ENCODE measurements at places on chromosomes 5 and 9.

DNA sequence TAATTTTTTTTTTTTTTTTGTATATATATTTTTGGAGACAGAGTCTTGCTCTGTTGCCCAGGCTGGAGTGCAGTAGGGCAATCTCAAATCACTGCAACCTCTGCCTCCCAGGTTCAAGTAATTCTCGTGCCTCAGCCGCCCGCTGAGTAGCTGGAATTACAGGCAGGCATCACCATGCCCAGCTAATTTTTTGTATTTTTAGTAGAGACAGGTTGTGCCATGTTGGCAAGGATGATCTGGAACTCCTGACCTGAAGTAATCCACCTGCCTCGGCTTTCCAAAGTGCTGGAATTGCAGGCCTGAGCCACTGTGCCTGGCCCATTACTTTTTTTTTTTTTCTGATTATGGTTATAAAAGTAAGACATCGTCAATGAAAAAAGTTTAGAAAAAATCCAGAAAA is 84.0 kb upstream of the LMNB1 start:
- no peak for DNase-seq

GRCh38 chr9:4538621-4539020 is 48.4 kb downstream of the SLC1A1 start:
- no peak for DNase-seq

- DNase-seq, result no peak
These were observed 88.2 kb downstream of the FRMD3 start for GRCh38 chr9:83449983-83450382.

GRCh38 chr5:135266303-135266635 is 132.8 kb downstream of the MACROH2A1 start:
- DNase-seq, result no peak

GRCh38 chr9:21684231-21684630 is 118.2 kb upstream of the MTAP start:
- DNase-seq, result no peak

DNA sequence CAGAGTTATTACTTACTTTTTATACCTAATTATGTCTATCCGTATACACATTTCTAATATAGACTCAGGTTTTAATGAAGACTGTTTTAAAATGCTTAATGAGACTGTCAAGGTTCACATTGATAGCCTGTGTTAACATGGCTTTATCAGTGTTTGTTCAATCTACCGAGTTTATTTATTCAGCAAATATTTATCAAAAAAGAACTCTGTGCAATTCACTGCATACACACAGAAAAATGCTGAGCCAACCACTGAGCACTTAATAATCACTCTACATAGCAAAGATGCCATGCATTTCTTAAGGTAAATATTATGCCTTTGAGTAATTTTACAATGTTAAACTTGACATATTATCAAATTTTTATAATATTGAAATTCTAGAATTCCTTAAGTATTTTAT is 428.2 kb downstream of the ANXA1 start:
- no peak for DNase-seq

DNA sequence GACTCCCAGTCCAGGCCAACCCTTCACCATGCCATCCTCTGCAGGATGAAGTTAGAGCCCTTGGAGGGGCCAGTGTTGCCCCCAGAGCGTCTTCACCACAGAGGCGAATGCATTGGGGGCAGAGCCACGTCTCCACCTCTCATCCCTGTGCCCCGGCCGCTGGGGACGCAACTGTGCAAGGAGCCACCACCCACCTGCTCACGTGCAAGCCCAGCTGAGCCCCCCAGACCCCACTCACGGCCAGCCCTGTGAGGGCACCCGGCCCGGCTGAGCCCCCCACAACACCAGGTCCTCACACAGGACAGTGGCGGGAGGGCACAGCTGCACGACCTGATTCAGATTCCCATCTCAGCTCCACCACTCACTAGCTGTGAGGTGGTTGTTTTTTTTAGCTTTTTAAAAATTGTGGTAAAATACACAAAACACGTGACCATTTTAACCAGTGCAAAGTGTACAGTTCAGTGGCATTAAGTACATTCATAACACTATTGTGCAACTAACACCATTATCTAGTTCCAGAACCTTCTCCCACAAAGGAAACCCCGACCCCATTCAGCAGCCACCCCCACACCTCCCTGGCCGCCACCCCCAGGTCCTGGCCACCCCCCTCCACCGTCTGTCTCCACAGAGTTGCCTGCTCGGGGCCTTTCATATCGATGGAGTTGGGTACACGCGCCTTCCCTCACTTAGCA is 33.5 kb upstream of the UBAC1 start:
- no peak for DNase-seq

- DNase-seq, result no peak
These were observed 659.8 kb upstream of the MEF2C start for GRCh38 chr5:89542736-89543135.

DNA sequence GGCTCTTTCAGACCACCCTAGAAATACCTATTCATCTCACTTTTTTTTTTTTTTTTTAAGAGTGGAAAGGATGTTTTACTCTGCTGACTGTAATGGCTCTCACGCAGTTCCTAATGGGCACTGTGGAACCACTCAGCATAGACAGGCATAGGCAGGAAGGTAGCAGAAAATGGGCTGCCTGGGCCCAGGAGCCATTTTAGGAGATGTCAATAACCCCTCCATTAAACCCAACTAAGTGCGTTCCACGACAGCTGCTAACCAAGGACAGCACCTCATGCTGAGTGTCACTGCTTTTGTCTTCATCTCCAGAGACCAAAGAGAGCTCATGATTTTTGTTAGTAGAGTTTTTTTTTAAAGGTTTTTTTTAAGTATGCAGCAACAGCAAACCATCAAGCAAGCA is 15.3 kb downstream of the MAP1B start:
- no peak for DNase-seq

GRCh38 chr9:21825637-21826036 is 23.2 kb downstream of the MTAP start:
- no peak for DNase-seq

GRCh38 chr9:22170556-22170955 is 161.5 kb upstream of the CDKN2B start:
- no peak for DNase-seq

DNA sequence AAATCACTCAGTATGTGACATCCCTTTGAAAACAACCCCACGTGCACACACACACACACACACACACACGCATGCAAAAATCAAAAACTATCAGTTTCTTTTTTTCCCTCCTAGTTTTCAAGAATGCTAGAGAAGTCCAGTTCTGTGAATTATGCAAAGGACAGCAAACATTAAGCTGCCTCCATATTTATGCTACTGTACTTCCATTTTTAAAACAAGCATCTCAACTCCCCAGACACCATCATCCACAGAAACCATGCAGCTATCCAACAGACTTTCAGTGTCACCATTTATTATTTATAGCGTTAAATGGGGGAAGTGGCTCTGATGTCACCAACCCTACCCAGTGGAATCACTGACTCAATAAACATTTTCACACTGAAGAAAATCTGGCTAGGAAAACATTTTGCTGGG is 1.6 kb downstream of the FBXW11 start:
- DNase-seq, result no peak

DNA sequence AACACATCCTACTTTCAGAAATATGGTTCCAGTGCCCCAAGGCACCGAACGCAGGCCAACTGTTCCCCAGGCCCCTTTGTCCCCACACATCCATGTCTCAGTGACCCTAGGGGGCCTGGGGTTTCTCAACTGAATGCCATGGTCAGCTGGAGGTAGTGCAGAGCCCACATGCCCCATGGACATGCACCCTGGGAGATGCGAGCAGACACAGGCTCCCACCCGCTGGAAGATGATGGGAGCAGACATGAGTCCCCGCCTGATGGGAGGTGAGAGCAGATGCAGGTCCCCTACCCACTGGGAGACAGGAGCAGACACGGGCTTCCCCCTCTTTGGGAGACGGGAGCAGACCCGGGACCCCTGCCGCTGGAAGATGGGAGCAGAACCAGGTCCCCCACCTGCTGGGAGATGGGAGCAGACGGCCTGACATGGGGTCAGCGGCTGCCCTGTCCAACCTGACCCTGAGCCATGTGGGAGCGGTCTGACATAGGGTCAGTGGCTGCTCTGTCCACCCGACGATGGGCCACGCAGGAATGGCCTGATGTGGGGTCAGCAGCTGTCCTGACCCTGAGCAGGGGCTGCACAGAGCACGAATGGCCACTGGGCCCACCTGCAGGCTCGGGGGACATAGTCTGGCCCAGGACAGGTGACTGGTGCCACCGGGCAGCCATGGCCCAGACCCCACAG is 18.4 kb downstream of the ZDHHC11B start:
- no peak for DNase-seq

DNA sequence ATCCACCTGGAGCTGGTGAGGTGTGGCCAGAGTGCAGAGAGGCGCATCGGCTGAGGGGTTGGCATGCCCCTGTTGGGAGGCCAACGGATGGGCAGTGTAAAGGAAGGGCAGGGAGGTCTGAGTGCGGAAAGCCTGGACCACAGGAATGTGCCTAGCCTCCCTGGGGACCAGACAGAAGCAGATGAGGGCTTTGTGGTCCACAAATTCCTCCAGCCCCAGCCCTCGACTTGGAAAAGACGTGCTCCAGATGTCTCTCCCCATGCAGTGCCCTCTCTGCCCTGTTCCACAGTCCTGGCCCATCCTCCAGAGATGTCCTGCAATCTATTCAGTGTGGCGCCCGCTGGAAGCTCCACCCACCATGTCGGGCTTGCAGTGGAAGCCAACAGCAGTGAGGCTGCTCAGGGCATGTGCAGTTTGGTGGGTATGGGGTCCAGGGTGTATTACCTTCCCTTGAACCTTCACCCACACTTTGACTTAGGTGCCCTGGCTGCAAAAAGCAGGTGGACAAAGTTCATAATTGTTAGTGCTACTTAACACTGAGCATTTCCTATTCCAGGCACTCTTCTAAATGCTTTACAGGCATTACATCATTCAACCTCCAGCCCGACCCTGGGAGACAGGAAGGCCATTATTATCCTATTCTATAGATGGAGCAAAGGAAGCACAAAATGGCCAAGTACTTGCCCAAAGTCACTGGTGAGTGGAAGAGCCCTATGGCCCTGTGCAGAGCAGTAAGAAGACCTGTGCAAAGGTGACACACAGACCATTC is 120.2 kb upstream of the SLC25A48 start:
- DNase-seq, result no peak

- no peak for DNase-seq
These were observed 6.2 kb downstream of the KIF4B start for GRCh38 chr5:155019601-155020226.

DNA sequence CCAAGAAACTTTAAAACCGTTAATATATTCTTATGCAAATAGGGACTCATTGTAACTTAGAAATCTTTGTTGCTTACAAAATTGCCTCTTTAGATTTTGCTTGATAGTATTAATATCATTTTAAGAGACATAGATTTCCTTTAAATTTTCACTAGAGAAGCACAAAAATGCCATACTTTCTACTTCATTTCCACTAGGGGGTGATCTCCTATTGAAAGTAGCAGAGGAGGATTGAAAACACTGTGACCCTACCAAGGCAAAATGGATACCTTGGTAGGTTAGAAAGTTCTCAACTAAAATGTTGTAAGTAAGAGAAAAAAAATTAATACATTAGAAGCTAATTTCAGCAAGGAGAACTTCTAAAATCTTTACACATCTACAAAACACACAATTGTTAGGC is 204.9 kb downstream of the CHSY3 start:
- DNase-seq, result no peak

DNA sequence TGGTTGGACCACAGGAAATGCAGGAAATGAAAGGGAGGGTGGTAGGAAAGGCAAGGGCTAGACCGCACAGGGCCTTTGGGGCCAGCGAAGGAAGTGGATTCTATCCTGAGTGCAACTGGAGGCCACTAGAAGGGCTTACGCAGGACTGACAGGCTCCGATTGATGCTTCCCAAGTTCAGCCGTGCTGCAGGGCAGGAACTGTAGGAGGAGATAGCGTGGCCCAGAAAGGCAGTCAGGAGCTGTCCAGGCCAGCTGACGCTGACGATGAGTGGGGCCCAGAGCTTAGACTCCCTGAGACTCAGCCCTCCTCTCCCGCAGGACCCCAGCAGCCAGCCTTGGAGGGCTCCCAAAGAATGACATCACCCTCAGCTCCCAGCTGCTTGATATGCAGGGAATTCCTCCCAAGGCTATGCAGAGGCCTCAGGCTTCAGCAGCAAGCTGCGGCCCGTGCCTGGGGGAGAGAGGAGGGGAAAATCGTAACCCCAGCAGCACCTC is 48.8 kb downstream of the KCNIP1 start:
- DNase-seq, result no peak

DNA sequence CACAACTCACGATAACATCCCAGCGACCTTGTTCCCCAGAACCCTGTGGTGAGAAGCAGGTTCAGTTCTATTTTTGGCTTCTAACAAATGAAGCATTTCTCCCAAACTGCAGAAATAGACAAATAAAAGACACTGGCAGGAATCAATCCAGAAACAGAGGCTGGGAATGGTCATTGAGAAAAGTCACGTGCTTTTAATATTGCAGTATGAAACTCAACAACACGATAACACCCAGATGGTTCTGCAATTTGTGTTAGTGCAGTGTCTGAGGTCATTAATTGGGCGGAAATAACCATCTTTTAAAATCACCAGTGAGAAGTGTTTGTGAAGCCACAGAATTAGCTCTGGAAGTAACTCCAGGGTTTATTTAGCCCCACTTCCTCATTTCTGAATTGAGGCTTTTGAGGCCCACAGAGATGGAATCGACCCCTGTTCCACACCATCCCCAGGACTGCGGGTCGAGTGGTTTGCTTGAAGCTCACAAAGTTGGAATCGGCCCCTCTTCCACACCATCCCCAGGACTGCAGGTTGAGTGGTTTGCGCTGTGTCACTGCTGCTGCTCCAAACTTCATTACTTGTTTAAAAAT is 164.7 kb upstream of the IRX4 start:
- no peak for DNase-seq

GRCh38 chr9:84122572-84122971 is 142.0 kb downstream of the RMI1 start:
- DNase-seq, result no peak

- DNase-seq, result no peak
These were observed 87.4 kb downstream of the THBS4 start for GRCh38 chr5:80122579-80122978.

DNA sequence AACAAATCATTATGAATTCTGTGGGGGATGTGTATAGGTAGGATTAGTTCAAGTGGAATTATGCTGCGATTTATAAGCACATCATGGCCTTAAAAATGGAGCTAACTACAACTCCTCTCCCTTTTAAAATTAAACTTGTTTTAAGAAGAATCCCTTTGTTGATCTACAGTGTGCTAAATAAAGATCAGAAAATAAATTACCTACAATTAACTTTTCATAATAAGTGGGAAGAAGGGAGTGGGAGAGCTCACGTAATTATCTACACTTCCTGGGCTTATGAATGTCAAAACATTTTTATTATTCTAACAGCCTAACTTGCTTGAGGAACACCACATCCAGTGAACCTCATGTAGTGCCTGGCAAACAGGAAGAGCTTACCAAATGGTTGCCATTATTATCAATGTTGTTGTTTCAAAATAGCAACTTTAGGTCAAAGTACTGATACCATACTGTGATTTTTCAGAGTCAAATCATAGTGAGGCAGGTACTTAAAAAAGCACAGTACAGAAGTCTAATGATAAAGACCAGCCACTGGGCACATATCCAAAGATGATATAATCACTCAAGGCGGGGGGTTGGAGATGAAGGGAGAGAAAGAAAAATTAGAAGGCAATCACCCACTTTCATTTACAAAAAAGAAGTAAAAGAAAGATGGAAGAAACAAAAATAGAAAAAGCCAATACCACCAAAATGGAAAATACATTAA is 174.0 kb downstream of the RAPGEF6 start:
- DNase-seq, result no peak

Data from activated CD8-positive, alpha-beta memory T cell treated with anti-CD3 and anti-CD28 coated beads for 48 hours (primary cell).